ENCODE measurements at places on chromosomes 13 and 19.

DNA sequence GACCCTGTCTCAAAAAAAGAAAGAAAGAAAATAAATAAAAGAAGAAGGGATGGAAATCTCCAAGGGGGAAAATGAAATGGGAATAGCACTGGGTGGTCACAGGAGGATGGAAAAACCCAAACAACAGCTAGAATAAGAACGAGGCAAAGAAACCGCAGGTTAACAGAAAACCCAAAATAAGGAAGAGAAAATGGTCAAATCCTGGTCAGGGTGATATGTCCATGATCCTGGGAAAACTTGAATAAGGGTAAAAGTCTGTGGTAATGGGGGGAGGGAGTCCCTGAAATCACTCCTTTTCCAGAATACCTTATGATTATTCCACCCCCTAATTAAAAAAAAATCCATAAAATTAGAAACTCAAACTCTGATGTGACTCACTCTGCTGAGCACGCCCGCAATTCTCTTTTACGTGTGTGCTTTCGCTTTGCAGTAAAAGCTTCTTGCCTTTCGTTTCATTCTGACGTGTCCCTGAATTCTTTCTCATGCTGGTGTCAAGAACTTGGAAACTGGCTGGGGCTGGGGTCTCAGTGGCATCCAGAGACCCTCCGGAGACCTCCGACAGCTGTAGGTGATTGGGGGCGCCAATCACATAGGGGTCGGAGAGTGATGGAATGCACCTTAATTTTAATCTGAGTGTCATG is 4.3 kb upstream of the NAXD start:
- DNase-seq: no peak

GRCh38 chr13:112112534-112113276 is 45.8 kb downstream of the SOX1 start:
- no peak for DNase-seq

- DNase-seq: no peak
Measured at GRCh38 chr13:95352486-95352885, 51.2 kb upstream of the ABCC4 start.

- DNase-seq: no peak
Measured at GRCh38 chr19:19788015-19788414, 33.5 kb downstream of the ZNF506 start.

- no peak for DNase-seq
Measured at GRCh38 chr13:28097503-28097902, 2.9 kb downstream of the FLT3 start.

DNA sequence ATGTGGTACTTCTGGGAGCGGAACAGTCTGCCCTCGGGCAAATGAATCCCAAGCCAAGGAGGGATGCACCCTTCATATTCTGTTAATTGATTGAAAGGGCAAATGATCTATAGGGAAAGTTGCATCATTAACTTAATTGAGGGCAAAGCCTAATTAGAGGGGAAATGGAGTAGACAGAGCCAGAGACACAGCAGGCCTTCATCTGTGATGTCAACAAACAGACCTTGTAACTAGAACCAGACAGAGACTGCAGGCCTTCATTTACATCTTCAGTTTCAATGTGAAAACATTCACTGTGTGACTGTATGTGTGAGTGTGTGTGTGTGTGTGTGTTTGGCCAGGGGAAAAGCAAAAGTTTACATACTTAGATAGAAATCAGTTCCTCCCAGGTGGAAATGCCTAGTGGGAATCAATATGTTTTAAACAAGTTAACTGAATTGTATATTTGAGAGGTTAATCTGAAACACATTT is 126.4 kb downstream of the SPRY2 start:
- DNase-seq: no peak

GRCh38 chr13:93248627-93249047 is 22.0 kb downstream of the GPC6 start:
- DNase-seq: no peak

DNA sequence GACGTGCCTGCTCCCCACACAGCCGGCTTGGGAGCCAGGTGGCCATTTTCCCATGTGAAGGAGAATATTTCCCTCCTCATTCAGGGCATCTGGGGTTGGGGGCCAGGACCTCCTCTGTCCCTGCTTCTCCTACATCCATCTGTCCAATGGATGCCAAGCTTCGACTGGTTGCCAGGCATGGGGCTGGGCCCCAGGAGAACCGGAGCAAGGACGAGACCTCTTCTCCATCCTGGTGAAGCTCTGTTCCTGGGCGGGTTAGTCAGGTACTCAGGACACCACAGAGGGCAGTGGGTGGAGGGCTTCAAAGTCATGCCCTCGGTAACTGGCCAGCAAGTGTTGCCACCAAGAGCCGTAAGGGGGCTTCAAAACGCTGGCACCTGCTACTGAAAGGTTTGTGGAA is 22.3 kb upstream of the SLC15A1 start:
- DNase-seq: no peak

GRCh38 chr13:111627596-111627995 is 307.2 kb downstream of the TEX29 start:
- DNase-seq: no peak

- DNase-seq: no peak
Measured at GRCh38 chr19:12843328-12843727, 5.0 kb downstream of the MAST1 start.

DNA sequence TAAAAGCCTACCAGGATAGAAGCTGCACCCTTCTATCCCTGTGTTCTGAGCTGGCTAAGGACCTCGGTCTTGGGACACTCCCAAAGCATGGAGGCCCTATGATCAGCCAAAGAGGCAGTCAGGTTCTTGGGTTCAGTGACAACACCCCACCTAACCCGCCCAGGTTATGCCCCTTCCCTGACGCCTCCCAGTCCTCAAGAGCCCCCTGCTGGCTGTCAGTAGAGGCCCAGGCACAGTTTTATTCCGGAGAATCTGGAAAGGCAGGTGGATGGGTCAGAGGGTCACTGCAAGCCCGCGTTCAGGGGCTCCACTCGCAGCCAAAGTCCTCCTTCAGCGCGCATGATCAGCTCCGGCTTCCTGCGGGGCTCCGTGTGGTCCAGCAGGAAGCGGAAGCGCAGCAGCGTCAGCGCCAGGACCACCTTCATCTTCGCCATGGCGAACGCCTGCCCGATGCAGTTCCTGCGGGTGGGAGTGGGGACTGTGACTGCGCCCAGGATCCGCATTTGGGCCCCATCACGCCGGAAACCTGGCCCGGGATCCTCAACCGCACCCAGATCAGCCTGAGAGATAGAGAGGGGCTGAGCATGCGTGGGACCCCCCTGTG is 22.3 kb downstream of the OR10H3 start:
- no peak for DNase-seq

GRCh38 chr13:73304442-73304841 is 245.6 kb downstream of the KLF5 start:
- DNase-seq: no peak

GRCh38 chr19:43784981-43785808 is 4.4 kb upstream of the KCNN4 start:
- DNase-seq: peak; percentile 44

- DNase-seq: no peak
Measured at GRCh38 chr13:45138282-45138681, 18.0 kb downstream of the GTF2F2 start.

- DNase-seq: no peak
Measured at GRCh38 chr13:21671620-21672286, 880 bp downstream of the FGF9 start.

DNA sequence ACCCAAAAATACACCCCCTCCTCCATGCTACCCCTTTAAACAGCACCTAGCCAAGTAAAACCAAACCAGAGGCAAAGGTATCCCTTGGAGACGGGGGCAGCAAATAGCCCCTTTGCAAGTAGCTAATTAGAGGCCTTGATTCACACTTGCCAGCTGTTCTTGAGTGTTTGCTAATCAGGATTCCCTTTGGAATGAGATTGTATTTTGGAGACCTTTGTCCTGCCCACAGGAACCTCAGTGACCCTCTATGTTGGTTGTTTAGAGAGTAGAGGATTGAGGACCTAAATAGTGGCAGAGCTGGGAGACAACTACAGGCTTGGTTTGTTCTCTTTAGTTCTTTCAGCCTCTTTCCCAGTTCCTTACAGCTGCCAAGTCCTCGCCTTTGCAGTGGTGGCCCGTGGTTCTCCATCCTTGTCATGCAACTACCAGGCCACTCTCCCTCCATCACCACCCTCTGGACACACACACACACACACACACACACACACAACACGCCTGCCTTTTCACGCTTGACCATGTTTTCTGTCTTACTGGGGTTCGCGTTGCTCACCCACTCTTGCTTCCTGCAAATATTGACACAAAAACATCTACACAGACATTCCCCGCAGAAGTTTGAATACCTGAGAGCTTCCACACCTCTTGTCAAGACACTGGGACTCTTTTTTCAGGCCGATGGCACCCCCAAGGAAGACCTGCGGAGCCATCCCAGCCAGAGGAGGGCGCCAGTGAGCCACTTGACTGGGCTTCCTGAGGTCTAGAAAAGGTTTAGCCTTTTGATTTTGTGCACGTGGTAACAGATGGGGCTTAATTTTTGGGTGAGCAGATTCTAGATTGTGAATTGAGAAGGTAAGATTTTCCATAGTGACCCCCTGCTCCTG is 80.0 kb upstream of the GPR183 start:
- DNase-seq: no peak

DNA sequence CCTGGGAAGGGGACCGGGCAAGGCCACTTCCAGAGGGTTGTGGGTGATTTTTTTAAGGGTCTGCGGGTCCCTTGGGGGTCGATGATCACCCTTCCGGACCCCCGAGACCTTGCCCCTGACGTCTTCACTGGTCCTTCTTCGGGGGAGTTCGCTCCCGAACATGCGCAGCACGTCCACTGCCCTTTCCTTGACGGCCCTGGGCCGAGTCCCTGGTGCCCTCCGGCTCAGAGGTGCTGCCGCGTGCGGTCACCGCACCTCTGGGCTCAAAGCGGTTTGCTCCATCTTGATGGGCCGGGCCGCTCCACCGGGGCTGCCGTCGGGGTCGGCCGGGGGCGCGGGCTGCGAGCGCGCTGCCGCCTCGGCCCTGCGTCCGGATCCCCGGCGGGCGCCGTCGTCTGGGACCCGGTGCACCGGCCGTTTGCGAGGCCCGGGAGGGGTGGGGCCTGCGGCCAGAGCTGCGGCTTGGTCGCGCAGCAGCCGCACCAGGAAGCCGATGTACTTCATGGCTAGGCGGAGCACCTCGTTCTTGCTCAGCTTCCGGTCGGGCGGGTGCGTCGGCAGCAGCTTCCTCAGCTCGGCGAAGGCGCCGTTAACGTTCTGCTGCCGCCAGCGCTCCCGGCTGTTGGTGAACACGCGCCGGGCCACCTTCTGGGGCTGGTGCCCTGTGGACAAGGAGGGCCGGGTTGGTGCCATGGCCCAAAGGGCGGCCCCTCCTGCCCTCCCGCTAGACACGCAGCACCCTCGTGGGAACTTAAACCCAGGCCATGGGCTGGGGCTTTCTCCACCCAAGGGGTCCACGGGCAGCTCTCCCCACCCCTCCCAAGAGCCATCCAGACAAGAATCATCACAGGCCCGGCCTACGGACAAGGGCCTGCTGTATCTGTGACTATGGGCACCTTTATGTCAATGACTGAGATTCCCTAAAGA is 3.3 kb downstream of the LYL1 start:
- no peak for DNase-seq

DNA sequence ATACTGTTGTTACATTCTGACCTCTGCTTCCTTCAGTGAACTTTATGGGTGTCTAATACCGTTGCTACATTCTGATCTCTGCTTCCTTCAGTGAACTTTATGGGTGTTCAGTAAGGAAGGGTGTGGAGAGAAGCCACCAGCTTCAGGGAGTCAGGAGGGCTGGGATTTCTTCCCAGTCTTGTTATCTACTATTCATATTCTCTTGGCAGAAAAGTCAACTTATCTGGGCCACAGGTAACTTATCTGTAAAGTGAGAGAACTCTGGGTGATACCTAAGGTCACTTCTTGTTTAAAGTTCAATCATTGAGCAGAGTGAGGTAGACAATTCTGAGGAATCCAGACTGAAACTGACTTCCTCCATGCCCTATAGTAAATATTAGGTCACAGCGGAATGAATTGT is 71.2 kb upstream of the STK24 start:
- no peak for DNase-seq

DNA sequence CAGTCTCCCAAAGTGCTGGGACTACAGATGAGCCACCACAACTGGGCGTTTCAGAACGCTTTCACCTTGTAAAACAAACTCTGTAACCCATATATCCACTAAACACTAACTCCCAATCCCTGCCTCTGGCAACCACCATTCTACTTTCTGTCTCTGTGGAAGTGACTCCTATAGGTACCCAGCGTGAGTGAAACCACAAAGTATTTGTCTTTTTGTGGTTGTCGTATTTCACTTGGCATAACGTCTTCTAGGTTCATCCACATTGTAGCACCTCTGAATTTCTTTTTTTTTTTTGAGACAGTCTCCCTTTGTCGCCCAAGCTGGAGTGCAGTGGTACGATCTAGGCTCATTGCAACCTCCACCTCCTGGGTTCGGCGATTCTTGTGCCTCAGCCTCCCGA is 44.8 kb downstream of the BRD4 start:
- DNase-seq: no peak

GRCh38 chr13:20981370-20982095 is 79.0 kb upstream of the XPO4 start:
- DNase-seq: no peak

GRCh38 chr19:11745869-11746268 is 7.1 kb upstream of the ZNF823 start:
- no peak for DNase-seq

- DNase-seq: no peak
Measured at GRCh38 chr19:17554968-17555479, 425 bp upstream of the COLGALT1 start.

GRCh38 chr19:9498183-9498902 is at the start of gene ZNF560:
Gene ZNF560 (minus strand): TSS chr19:9498616. CDS start chr19:9475313, 23,303 bp downstream.
- DNase-seq: peak; percentile 90

DNA sequence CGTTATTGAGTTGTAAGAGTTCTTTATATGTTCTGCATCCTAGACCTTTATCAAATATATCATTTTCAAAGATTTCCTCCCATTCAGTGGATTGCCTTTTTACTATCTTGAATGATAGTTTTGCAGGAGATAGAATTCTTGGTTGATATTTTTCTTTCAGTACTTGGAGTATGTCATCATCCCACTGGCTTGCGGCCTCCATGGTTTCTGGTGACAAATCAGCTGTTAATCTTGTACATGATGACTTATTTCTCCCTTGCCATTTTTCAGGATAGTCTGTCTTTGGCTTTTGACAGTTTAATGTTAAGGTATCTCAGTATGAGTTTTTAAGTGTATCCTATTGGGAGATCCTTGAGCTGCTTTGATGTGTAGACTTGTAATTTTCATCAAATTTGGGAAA is 8.5 kb downstream of the ZNF557 start:
- DNase-seq: no peak

- no peak for DNase-seq
Measured at GRCh38 chr13:102940143-102940542, 94.3 kb downstream of the ERCC5 start.

DNA sequence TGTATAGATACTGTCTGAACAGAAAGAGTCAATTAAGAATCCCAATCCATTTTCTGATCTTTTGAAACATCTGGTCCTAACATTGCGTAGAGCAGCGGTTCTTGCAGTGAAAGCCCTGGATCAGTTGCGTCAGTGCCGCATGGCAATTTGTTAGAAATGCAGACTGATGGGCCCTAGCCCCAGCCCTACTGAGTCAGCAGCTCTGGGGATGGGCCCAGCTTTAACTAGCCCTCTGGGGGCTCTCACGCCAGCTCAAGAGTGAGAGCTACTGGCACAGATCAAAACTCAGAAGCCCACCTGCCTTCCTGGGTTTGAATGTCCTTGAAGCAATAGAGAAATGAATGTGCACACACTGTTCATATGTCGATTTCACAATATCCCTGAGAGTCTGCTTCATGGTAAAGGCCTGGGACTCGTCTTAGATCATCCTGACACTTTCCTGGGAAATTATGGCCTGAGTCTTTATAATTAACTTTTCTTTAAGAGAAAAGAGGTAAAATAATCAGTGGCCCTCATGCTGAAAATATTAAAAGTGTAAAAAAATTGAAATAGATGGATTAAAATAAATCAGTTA is 206.8 kb upstream of the TMTC4 start:
- no peak for DNase-seq
